Stimulated activated CD4-positive, alpha-beta T cell treated with anti-CD3 and anti-CD28 coated beads, Interleukin-15, amount 100 ng/mL, for 1 hour (primary cell): ENCODE measurements at places on chromosomes 4 and X.
A peak's percentile ranks its signal among the peaks of the same experiment; 100 is the strongest.

- no peak for DNase-seq
Measured at GRCh38 chr4:18937746-18938145, 916.2 kb upstream of the LCORL start.

- no peak for DNase-seq
Measured at GRCh38 chrX:56308726-56309125, 76.6 kb downstream of the KLF8 start.

DNA sequence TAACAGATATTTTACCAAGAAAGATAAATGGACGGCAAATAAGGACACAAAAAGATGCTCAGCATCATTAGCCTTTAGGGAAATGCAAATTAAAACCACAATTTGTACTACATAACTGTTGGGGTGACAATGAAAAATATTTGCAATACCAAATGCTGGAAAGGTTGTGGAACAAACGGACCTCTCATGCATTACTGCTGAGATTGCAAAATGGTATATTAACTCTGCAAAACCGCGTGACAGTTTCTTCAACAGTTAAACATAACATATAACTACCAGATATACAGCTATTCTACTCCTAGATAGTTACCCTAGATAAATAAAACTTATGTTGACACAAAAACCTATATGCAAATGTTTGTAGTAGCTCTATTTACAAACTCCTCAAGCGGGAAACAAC lies 6.3 kb upstream of the OTC start:
- DNase-seq = no peak

DNA sequence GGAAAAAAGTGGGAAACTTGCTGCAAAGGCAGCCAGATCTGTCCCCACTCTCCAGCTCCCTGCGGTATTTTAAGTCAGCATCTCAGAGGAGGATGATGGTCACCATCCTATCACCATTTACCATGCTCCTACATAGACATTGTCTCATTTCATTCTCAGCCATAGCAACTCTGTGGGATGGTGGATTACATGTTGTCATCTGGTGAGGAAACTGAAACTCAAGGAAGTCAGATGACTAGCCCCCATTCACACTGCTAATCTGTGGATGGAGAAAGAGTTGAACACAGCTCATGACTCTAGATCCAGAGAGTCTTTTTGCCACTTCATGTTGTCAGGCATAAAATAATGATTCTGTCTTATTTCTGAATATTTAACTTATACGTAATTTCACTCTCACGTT lies 323.5 kb downstream of the PTTG2 start:
- DNase-seq = no peak

- DNase-seq = no peak
Measured at GRCh38 chr4:189090174-189090814, 850.4 kb upstream of the FRG1 start.

- DNase-seq = no peak
Measured at GRCh38 chr4:11474146-11474545, 45.5 kb upstream of the HS3ST1 start.

- DNase-seq = no peak
Measured at GRCh38 chr4:153004081-153004850, 68.1 kb downstream of the FHDC1 start.

DNA sequence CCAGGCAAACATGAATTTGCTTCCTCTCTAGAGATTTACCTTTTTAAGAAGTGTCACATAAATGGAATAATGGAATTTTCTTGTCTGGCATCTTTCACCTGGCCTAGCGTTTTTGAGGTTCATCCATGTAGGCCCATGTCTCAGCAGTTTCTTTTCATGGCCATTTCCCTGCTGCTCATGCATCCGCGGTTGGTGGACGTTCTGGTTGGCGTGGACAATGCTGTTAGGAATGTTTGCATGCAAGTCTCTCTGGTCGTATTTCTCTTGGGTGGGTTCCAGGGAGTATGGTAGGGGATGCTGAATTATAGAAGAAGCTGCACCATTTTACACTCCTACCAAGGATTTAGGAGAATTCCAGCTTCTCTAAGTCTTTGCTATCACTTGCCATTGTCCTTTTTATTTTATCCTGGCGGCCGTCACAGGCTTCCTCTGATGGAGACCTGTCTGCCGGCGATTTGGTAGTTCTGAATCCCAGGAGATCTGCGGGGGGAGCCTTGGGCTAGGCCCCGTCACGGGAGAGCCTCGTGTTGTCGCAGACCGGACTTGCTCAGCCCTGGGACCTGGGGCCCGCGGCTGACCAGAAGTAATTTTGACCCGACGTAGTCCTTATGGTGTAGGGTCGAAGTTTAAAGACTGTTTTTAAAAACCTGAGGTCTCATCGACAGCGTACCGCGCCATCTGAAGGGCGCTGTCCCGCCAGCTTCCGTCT lies 56.9 kb upstream of the TADA2B start:
- no peak for DNase-seq

- DNase-seq = no peak
Measured at GRCh38 chr4:112951362-112952312, 97.8 kb upstream of the ANK2 start.

DNA sequence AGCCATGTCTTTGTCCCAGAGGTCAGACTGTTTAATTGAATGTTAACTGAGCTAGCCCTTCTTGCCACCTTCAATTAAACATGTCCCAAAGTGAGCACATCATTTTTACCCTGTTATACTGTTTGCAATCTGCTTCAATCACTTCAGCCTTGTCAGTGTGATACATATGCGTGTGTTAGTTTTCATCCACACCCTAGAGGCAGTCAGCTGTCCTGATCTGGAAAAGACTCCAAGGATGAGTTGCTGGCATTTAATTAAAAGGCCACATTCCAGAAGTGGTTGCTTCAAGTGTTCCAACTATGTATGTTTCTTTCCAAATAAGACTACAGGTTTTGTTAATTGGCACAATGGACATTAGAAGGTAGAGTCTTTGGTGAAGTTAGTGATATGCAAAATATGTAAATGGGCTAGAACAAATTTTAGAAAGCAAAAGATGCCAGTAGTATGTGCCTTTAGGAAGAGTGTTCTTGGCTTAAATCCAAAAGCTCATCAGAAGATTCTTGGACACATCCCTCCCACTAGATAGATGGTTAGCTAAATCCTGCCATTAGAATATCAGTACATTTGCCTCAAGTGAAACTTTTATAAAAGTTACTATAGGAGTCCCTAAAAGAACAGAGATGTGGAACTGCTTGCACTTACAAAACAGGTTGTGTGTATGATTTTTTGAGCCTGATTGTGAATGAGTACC lies 79.5 kb upstream of the SLIT2 start:
- no peak for DNase-seq

DNA sequence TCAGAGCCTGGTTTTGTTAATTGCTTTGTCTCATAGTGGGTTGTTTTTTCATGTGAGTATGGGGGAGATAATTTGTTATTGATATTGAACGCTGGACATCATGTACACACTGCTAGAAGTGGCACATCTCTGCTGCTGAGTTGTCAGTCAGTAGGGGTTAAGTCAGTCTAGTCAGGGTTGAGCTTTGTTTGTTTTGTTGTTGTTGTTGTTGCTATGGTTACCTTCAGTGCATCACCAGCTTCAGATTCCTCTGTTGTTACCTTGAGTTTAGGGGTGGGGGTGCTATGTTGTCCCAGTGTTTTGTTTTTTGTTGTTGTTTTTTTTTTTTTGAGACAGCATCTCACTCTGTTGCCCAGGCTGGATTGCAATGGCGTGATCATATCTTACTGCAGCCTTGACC lies 9.9 kb downstream of the YIPF6 start:
- no peak for DNase-seq

DNA sequence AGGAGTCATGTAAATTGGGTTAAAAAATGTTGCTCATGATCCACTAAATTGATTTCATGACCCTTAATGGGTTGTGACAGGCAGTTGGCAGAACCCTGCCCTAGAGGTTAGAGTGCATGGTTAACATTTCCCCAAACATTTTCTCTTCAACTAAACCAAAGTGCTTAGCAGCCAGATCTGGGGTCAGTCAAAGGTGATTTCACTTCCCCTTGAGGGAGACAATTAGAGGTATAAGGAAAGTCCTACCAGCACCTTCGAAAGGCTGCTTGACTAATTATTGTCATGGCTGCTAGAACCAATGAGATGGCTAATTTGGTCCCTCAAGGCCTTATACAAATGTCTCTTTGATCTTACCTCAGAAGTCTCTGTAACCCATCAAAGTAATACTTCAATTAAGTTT lies 30.9 kb upstream of the INTS6L start:
- DNase-seq = no peak

DNA sequence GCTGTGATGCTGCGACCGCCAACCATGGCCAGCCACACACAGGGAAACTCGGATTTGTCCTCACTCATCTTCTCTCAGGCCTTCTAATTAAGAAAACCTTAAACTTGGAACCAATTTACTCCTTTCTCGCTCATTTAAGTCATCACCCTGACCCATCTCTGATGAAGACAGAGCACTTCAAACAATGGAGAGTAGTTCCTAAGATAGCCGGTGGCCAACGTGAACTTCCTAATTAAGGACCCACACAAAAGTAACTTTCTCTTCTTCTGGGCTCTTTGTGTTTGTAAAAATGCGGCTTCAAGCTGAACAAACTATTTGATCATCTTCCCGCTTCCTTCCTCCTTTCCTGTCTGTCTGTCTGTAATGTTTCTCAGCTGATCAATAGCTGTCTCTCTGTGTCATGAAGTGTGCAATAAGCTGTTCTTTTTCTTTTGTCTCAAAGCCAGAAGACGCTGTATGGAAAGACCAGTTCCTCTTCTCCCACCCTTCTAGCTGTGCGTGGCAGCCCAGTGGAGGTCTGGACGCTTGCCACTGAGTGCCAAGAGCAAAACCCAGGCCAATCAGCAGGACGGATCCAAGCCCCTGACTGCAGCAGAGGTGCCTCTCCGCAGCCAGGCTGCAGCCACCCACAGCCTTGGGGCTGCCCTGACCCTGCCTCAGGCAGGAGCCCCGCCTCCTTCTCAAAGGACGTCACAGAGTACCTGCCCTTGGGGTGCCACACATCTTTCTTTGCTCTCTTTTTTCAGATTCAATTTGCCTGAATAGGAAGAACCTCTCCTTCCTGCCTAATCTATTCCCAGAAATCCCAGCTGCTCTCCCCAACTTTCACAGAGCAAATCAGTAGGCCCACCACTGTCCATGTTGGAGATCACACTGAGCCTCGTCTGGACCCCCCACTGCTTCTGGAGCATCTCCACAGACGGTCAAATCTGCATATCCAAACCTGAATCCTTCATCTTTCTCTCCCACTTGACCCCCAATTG lies 59.3 kb downstream of the MAML3 start:
- DNase-seq = peak; percentile 24

DNA sequence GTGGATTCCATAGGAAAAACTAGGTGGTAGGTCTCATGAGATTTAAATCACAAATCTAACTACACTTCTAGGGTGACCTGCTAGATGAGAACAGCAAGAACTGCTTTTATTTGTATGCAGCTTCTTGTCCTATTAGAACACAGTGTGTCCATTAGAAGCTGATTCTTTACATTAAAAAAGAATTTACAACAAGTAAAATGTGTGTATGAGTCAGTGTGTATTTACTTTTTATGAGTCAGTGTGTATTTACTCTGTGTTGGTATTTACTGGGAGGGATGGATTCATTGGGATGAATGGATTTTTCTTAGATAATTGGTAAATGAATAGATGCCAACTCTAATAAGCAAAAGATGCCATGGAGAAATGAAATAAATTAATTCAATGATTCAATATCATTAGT lies 40.6 kb upstream of the XPNPEP2 start:
- DNase-seq = no peak

GRCh38 chr4:85777908-85778631 lies 303.1 kb downstream of the ARHGAP24 start:
- DNase-seq = no peak

DNA sequence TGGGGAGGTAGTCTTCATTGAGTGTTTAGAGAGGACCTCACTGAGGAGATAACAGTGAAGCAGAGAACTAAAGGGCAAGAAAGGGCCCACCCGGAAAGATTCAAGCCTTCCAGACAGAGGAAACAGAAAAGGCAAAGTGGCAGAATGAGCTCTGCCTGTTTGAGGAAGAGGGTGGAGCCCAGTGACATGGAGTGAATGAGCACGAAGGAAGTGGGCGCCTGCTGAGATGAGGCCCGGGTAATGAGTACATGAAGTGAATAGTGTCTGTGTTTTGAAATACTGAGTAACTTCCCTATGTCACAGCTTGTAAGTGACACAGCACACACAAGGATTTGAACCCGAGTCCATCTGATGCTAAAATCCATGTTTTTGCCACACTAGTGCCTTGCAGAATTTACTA lies 32.5 kb upstream of the TLR2 start:
- DNase-seq = peak; percentile 5

DNA sequence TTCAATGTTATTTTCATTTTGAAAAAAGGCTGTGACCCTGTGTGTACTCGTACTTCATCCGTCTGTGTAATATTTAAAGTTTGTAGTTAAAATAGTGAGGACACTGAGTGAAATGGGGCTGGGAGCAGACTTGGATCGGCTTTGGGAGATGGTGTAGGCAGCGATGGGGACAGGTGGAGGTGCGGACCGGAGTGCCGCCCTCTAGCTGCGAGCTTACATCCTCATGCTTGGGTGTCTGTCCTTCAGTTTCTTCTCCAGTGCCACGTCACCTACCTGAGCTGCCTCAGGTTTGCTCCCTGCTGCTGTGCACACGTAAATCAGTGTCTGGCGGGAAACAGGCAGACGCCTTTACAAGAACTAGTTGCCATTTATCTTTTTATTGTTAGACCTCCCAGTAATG lies 146.1 kb downstream of the GPR143 start:
- no peak for DNase-seq

- DNase-seq = no peak
Measured at GRCh38 chr4:173237762-173238161, 69.2 kb downstream of the GALNT7 start.

DNA sequence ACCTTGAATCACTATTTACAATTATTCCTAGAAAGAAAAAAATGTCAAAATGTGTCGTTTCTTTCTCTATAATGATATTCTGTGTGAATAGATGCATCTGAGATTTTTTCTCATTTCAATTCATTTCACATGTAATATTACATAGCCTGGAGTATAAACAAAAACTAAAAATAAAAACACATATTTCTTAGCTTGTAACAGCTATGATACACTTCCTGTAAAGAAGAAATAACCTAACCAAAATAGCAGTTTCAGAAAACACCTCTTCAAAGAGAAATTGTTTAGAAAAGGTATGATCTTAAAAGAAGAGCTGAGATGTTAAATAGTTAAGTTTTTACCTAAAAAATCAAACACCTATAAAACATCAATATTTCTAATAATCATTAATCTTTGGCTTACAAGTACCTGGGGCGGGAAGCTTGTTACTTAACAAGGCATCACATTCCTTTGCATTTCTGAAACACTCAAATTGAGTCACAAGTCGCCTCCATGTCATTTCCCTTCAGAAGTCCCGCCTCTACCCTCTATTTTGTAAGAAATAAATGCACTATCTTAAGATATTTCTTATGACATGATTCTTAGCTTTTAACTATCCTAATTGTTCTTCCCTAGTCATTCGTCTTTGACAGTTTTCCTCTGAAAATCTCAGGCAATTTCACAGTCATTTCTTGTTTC lies 76.5 kb downstream of the PCDH18 start:
- no peak for DNase-seq

GRCh38 chr4:69823481-69824186 lies 36.3 kb downstream of the SULT1E1 start:
- peak; percentile 10 for DNase-seq

DNA sequence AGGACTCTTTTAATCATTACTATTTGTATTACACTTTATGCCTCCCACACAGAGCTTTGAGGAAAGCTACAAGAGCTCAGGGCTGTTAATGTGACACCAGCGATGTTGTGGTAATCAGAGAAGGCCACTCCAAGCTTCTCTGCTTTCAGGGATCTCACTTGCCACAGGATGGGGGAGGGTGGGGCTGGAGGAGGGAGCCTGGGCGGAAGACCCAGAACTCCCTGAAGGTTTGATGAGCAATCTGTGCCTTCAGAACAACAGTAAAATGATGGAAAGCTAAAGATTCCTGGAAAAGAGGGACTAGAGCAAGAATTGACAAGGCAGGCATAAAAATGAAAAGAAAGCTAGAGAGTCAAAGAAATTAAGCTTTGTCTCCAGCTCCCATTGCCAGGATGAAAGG lies 75.6 kb downstream of the MAML3 start:
- no peak for DNase-seq
